ENCODE measurements at places on chromosomes 2 and 18.

GRCh38 chr2:73283545-73284295 is 558 bp downstream of the FBXO41 start:
- DNase-seq, result peak; percentile 49

- no peak for DNase-seq
Observed at GRCh38 chr2:236664136-236664535, 94.5 kb downstream of the ACKR3 start.

- DNase-seq, result no peak
Observed at GRCh38 chr18:34801774-34802173, 91.7 kb downstream of the DTNA start.

- DNase-seq, result peak; percentile 23
Observed at GRCh38 chr2:20212459-20212870, 12.5 kb downstream of the SDC1 start.

DNA sequence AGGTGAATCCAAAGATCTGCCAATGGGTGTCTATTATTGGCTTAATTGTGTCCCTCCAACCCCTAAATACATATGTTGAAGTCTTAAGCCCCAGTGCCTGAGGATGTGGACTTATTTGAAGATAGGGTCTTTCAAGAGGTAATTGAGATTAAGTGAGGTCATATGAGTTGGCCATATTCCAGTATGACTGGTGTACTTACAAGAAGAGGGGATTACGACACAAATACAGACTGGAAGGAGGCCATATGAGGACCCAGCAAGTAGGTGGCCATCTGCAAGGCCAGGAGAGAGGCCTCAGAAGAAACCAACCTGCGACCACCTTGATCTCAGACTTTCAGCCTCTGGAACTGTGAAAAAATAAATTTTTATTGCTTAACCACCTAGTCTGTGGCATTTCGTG is 121.1 kb upstream of the FN1 start:
- peak; percentile 16 for DNase-seq

DNA sequence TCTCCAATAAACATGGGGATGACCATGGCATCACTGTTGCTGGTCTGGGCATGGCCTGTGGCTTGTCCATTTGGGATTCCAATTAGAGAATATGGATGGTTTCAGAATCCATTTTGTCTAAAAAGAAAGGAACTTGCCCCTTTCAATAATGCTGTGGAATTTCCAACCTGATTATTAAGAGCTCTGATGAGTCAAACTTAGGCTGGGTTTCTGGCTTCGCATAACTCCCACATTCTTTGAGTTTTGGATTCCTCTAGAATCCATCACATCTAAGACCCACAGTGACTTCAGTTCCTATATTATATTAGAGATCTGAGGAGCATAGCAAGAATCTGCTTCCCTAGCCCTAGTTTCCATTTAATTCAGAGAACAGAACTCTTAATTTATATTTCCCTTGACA is 531.5 kb downstream of the TNS1 start:
- DNase-seq, result no peak

DNA sequence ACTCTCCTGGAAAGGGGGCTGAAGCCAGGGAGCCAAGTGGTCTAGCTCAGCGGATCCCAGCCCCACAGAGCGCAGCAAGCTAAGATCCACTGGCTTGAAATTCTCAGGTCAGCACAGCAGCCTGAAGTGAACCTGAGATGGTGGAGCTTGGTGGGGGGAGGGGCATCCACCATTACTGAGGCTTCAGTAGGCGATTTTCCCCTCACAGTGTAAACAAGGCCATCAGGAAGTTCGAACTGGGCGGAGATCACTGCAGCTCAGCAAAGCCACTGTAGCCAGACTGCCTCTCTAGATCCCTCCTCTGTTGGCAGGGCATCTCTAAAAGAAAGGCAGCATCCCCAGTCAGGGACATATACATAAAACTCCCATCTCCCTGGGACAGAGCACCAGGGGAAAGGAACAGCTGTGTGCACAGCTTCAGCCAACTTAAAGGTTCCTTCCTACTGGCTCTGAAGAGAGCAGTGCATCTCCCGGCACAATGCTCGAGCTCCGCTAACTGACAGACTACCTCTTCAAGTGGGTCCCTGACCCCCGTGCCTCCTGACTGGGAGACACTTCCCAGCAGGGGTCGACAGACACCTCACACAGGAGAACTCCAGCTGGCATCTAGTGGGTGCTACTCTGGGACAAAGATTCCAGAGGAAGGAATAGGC is 282.3 kb upstream of the EPC2 start:
- DNase-seq, result no peak

DNA sequence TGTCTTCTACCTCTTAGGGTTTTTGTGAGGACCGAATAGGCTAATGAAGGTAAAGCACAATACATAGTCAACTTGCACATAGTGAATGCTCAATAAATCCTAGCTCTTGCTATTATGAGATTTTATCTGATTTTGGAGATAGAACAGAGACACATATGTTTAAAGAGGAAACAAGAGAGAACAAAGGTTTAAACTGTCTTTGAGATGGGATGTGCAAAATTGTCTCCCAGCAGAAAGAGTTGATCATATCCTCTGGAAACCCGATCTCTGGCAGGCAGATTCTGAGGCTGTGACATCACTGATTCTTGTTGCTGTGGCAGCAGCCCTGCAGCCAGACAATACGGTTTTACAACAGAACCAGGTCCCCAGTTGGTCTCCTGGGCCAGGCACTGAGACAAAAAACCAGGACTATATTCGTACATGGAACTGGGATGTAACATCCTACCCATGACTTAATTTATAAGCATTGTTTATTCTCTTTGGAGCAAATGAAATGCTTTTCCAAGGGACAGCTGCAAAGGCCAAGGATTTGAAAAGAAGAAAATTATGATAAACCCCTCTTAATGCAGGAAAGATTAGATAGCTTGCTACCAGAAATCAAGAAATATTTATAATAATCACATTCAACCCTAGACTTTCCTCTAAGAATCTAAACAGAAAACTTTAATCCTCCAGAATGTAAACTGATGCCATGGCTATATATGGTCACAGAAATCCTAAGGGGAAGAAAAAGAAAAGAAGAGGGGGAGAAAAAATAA is 80.2 kb downstream of the SLC8A1 start:
- no peak for DNase-seq

GRCh38 chr2:241539616-241540374 is 18.8 kb upstream of the BOK start:
- DNase-seq, result no peak

DNA sequence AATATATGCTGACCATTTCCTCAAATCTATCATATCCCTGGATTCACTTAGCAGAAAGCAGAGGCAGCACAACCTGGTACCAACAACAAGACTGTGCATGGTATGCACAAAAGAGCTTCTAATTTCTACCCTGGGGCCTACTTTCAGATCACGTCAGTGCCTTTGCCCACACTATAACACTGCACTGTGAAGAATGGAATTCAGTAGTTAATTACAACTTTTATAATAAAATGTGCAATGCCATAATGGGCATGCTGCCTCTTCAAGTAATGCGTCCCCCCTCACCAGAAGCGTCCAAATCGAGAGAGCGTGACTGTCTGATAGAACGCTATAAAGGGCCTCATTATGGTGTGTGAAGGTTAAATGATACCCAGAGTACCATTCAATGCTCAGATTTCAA is 328.1 kb upstream of the PKDCC start:
- DNase-seq, result no peak

- DNase-seq, result no peak
Observed at GRCh38 chr18:33755391-33755790, 177.4 kb downstream of the ASXL3 start.

- peak; percentile 31 for DNase-seq
Observed at GRCh38 chr2:97774425-97774824, 61.0 kb downstream of the ZAP70 start.

DNA sequence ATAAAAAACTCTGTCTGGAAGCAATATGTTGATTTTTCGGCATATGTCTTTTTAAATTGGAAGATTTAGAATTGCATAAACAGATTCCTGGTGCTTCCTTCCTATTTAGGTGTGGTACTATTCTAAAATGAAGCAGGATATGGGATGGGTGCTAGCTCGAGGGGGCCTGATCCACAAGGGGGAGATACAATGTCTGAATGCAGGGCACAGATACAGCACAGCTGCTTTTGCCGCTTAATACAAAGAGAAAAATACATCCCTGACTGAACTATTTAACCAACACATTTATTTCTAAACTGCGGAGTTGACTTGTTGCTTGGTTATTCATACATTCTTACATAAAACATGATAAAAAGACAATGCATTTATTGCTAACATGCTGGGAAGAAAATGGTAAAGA is 169.1 kb downstream of the TMEFF2 start:
- DNase-seq, result no peak

GRCh38 chr2:207762146-207762545 is 7.6 kb downstream of the FZD5 start:
- DNase-seq, result no peak

DNA sequence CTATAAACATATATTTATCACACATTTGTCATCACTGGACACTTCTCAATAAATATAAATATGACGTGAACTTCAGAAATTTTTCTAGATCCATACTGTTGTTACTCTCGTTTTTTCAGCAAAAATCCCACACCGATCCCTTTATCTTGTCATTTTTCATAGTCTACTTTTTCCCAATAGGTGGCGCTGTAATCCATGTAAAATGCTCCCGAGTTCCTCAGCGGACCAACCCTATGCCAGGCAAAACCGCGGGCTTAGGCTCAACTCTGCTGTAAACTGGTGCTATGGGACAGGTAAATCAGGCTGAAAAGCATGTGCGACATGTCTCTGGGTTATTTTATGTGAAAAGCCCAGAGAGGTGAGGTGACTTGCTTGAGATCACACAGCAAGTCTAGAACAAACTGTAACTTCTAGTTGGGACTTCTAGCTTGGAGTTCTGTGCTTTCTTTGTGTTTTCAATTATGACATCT is 104.0 kb downstream of the COBLL1 start:
- DNase-seq, result peak; percentile 88

- DNase-seq, result peak; percentile 47
Observed at GRCh38 chr2:105299290-105299689, 30.2 kb downstream of the TGFBRAP1 start.

DNA sequence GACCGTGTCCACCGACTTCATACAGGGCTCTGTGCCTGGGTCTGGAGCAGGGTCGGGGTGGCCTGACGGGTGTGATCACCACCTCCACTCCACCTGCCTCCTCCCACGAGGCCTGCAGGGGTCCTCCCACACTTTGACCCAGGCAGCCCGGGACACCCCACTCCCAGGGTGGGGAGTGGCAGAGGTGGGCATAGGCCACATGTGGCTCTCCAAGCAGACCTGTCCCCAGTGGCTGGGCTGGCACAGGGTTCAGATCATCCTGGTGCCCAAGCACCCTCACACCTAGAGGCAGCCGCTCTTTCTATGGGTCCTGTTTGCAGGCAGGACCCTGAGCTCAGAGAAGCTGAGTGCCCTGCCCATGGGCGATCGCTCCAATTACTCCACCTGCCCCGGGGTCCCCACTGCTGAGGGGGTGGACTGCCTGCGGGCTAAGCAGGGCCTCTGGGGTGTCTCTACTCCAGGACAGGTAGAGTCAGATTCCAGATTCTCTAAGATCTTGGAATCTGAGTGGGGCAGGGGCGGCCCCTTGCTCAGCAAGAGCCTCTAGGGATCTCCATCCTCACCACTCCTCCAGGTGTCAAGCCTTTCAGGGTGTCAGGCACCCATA is 1.4 kb downstream of the NEURL3 start:
- DNase-seq, result no peak

DNA sequence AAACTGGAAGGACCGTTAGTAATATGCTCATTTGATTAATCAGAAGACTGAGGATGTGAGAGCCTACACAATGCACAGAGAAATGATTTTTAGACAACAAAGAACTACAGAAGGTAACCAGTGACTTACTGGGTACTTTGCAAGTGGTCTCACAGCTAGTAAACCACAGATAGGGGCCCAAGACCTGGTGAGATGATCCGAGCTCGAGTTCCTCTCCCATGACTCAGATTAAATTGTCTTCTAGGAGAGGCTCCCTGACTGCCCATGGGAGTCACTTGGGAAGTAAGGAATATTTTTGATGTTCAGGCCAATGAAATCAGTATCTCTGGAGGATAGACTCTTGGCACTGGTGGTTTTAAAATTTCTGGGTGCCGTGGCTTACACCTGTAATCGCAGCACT is 220.2 kb downstream of the CLIP4 start:
- DNase-seq, result no peak

GRCh38 chr2:26630669-26631360 is 10.4 kb downstream of the CIB4 start:
- no peak for DNase-seq

GRCh38 chr2:12504443-12504842 is 212.3 kb upstream of the TRIB2 start:
- DNase-seq, result no peak

GRCh38 chr2:185567196-185567595 is 171.4 kb upstream of the FSIP2 start:
- DNase-seq, result no peak

DNA sequence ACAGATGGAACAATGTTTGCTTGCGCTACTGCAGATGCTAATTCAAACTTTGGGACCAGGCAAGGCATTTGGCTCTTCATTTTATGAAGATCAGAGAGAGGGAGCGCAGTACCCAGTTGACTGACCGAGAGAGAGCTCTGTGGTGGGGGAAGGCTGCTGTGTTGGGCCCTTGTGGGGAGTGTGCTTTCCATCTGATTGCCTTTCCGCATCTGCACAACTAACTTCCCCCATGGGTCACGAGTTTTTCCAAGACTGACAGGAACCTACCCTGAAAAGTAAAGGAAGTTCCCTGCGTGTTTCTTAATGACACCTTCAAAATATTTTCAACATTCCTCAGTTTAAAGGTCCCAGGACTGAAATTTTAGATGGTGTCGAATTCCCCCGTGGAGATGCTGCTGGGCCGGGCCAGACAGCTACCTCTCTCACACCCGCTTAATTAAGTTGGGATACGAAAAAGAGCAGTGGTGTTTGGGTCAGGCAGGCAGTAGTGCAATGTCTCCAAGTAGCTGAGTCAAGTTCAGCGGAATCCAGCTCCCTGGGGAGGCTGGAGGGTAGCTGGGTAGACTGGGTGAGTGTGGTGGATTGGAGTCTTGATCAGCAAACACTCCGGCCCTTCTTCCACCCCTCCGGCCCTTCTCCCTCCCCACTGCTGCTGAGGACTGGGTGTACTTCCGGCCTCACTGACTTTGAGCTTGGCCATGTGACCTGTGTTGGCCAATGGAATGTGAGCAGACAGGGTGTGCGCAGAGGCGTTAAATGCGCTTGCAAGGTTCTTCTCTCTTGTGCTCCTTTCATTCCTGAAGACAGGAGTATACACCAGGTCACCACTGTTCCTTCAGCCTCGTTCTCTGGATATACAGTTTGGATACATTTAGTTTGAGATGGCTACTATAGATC is 2.3 kb upstream of the ARHGAP25 start:
- DNase-seq, result peak; percentile 64

DNA sequence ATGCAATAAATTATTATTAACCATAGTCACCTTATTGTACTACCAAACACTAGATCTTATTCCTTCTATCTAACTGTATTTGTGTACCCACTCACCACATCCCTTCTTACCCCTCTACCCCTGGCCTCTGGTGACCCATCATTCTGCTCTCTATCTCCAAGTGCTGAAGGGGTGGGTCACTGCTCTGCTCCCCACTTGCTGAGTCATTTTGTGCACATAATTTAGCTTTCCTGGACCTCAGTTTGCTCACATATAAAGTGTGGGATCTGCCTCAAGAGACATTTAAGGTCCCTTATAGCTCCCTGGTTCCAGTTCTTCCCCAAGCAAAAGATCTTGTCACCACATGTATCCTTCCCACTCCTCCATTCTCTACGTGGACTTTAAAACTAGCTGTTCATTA is 169.4 kb downstream of the ZNF385B start:
- DNase-seq, result no peak

All from hematopoietic multipotent progenitor cell treated with erythropoietin and hydrocortisone succinate and interleukin-3 and kit ligand, for 4 days (in vitro differentiated cells).